ENCODE measurements at places on chromosomes 1 and 21.

- DNase-seq = no peak
These were observed 110.7 kb downstream of the AK5 start for GRCh38 chr1:77392486-77392885.

DNA sequence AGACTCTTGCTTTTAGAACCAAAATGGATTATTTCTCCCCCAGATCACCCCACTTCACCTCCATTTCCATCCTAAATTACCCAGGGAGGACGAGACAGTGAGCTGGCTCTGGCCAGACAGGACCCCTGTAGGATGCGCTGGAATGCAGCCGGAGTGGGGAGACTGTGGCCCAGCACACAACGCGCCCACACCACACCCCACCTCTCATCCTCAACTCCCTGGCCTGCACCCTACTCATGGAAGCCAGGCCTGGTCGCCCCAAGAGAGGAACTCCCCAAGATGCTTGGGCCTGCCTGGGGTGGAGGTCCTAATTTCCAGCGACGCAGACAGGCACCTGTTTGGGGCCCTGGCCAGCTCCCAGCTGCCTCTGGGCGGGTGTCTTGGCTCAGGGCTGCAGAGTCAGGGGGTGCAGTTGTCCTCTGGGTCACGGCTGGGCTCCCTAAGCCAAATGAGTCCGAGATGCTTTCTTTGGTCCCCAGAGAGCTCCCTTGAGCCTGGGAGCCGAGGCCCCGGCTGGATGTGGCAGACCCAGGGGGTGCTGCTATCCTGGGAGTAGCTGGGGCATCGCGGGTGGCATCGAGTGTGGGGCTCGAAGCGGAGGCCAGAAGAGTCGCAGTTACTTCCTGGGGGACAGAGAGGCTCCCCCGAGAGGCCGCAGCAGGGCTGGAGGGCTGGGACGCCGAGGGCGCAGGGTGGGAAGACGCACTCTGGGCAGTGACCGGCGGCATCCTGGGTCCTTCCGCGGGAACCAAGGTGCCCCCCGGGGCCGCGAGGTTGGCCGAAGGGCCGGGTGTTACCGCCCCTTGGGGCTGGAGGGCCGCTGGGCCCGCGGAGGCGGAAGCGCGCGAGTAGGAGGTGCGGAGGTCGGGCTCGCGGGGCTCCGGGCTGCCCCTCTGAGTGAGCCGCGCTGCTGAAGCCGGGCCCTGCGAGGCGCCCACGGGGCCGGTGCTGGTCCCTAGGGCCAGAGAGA is 10.4 kb downstream of the CLEC20A start:
- no peak for DNase-seq

DNA sequence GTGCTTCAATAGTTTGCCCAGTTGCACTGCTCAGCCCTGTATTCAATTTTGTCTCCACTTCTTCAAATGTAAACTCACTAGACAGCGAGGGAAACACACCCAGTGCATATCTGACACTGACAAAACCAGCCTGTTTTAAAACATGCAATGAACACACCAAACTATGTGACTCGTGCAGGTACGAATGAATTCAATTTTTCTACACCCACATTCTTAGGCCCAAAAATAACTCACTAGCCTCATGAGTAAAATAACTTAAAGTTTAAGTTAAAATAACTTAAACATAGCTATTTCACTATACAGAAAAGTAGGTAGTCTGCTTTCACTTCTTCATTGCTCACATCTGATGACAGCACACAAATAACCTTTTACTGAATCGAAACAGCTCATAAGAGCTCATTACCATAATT is 21.1 kb downstream of the TTC13 start:
- DNase-seq = no peak

- DNase-seq = no peak
These were observed 42.0 kb upstream of the CD34 start for GRCh38 chr1:207952617-207953542.

GRCh38 chr1:224378855-224379631 is 22.4 kb downstream of the CNIH4 start:
- DNase-seq = no peak

GRCh38 chr1:9900142-9901043 is 9.7 kb downstream of the CTNNBIP1 start:
- no peak for DNase-seq
